Activated T-helper 17 cell treated with anti-CD3 and anti-CD28 coated beads, Interleukin-2, amount 50 U/mL, for 72 hours (primary cell): ENCODE measurements at places on chromosomes 11 and 22. TPM values are rescaled to one million over a fixed set of nuclear protein-coding genes. Genes with fewer than 3 reads are reported as not detected.

GRCh38 chr11:119474682-119475596, 52.0 kb upstream of the THY1 start:
- ATAC-seq, result peak; percentile 66

- ATAC-seq, result no peak
Observed at GRCh38 chr22:32073262-32073661, 30.2 kb downstream of the SLC5A1 start.

Gene TOMT
- 0.26 TPM for total RNA-seq

Gene IGLL5
- total RNA-seq, result not detected

GRCh38 chr22:43848366-43849171, 13.7 kb downstream of the SULT4A1 start:
- no peak for ATAC-seq

Gene B3GAT1
- total RNA-seq, result 0.16 TPM

Gene OR4D5
- total RNA-seq, result not detected
